ENCODE measurements at places on chromosomes 12 and 14. TPM values are rescaled to one million over a fixed set of nuclear protein-coding genes. Genes with fewer than 3 reads are reported as not detected.

- peak; percentile 88 for DNase-seq
Observed at GRCh38 chr12:110079477-110080400, 31.4 kb upstream of the C12orf76 start.

- no peak for DNase-seq
Observed at GRCh38 chr14:41629876-41630275, 23.2 kb downstream of the LRFN5 start.

Gene HOXC12
- total RNA-seq: not detected

DNA sequence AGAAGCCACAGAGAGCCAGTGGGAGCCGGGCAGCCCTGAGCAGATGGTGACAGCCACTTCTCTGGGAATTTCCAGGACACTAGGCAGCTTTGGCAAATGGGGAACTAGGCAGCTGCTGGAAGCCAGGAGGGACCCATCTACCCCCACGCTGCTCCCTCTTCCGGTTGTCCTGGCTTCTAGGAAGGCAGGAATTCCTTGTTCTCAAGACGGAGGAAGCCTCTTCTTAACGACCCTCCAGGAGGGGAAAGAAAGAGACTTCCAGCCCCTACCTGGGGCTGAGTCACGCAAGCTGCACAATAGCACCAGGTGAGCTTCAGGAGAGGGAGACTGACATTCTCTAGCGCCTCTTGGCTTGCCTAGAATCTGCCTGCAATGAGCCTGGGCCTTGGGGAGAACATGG, 141.5 kb downstream of the ANO2 start:
- DNase-seq: no peak

GRCh38 chr12:21353948-21354347, 18.8 kb upstream of the IAPP start:
- DNase-seq: no peak

DNA sequence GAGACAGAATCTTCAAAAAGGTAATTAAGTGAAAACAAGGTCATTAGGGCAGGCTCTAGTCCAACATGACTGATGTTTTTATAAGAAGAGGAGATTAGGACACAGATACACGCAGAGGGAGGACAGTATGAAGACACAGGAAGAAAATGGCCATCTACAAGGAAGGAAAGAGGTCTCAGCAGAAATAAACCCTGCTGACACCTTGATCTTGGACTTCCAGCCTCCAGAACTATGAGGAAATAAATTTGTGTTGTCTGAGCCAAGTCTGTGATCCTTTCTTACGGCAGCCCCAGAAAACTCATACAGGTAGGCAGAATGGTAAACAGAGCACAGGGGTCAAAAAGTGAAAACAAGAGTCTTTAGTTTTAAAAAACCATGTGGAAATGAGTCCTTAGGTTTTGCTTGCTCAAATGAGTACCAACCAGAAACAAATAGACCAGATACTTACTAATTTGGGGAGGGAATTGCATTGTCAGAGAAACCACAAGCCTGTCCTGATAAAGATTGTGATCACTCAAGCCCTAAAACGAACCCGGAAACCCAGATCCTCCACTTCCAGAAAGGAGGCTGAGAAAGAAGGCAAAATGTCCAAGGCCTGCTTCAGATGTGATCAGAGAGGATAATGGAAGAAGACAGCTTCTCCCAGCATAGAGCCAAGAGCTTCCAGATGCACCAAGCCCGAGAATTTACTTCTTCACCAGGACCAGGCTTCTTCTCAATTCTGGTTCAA, 93.9 kb downstream of the DUSP6 start:
- DNase-seq: no peak

DNA sequence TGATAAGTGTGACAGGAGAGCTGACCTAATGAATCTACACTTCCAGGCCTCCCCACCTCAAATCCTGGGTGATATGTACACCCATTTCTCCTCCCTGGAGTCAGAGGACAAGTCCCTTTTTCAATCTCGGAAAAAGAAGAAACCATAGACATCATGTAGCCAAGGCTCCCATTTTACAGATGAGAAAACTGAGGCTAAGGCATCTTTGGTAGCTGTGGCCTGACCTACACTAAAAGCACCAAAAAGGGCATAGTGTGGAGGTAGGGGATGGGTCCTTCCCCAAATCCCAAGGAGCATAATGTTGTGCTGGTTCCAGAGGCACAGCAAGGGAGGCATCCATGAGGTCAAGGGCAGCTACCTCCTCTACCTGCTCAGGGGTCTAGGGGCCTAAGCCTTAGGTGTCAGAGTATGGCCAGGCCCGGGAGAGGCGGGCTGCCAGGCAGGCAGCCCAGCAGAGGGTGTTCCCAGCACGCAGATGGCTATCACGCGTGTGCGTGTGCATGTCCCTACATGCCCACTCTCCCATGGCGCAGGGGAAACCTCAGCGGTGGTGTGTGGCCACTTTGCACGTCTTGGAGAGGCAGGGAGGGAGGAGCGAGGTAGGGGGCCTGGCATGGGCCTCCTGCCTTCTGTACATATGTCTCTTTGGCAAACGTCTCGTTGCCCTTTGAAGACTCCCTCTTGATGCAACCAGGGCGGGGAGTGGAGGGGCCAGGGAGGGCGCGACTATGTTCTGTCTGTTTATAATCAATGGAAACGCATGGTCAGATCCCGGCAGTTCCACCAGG, 2.5 kb downstream of the PGF start:
- no peak for DNase-seq

DNA sequence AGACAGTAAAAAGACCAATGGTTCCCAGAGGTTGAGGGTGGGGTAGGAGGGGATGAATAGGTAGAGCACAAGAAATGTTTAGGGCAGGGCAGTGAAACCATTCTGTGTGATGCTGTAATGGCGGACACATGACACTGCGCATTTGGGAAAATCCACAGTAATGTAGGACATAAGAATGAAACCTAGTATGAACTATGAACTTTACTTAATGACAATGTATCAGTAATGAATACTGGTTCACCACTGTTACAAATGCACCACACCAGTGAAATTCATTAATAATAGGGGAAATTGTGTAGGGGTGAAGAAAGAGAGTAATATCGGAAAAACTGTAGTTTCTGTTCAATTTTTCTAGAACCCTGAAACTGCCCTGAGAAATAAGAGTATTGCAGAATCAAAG, 5.6 kb downstream of the ERH start:
- no peak for DNase-seq

Gene ESRRB
- 0.27 TPM for total RNA-seq

DNA sequence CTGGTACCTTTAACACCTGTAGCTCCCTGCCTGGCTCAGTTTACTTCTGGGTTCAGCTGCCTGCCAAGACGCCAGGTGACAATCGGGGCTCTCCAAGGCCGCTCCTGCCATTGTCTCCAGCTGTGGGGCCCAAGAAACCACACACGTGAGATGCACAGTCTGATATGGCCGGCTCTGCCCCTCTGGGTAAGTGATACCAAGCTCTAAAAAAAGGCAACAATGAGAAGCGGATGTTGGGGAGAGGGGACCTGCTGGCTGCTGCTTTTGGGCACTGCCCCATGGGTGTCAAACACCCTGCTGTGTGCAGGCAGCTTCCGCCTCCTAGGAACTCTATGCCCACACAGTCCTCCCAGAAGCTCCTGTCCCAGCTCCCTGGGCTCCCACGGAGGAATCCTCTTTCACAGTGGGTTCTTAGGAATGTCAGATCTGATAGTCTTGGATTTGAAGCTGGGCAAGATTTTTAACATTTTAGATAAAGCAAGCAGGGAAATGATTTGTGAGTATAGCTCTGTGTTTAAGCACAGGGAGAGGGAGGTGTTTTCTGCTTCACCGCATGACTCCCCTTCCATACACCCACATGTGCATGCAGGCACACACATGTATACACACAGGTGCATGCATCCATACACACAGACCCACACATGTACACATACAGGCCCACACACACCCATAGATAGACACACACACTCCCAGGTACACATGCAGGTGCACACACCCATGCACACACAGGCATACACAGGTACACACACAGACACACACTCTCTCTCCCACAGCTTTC, 1135.8 kb downstream of the BCL11B start:
- DNase-seq: peak; percentile 58

GRCh38 chr12:71158361-71158882, 623 bp upstream of the TSPAN8 start:
- DNase-seq: no peak

DNA sequence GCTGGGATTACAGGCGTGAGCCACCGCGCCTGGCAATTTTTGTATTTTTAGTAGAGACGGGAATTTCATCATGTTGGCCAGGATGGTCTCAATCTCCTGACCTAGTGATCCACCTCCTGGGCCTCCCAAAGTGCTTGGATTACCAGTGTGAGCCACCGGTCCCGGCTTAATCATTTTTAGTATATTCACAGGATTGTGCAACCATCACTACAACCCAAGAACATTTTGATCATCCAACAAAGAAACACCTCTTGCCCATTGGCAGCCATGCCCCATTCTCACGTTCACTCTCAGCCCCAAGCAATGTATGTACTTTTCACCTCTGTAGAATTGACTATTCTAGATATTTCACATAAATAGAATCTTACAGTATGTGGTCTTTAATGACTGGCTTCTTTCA, 19.9 kb downstream of the SP1 start:
- DNase-seq: no peak

- DNase-seq: no peak
Observed at GRCh38 chr12:124763594-124763979, 100.1 kb downstream of the SCARB1 start.

Gene COQ5
- total RNA-seq: 35.5 TPM

DNA sequence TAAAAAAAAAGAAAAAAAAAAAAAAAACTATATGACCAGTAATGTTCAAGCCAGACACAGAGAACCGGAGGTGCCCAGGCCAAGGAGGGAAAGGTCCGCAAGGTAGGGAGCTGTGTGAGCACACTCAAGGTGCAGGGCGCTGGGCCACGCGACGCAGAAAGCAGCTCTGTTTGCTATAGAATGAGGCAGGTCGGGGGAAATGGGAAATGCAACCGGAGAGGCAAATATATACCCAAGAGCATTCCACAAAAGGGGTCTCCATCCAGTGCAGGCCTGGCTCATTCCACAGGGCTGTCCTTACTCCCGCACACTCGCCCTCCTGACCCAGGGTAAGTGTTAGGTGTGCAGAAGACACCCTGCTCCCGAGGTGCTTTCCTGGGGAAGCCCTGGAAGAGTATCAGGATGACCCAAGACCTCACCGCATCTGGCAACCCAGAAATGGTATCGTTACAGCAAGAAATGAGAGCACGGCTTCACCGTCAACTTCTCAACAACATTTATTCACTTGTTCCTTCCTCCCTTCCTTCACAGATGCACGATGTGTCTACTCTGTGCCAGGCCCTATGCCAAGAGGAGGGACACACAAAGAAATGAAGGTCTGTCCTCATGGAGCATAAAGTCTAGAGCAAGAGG, 86.4 kb downstream of the BCL11B start:
- DNase-seq: peak; percentile 42
